ENCODE measurements at places on chromosomes 6 and 20.

DNA sequence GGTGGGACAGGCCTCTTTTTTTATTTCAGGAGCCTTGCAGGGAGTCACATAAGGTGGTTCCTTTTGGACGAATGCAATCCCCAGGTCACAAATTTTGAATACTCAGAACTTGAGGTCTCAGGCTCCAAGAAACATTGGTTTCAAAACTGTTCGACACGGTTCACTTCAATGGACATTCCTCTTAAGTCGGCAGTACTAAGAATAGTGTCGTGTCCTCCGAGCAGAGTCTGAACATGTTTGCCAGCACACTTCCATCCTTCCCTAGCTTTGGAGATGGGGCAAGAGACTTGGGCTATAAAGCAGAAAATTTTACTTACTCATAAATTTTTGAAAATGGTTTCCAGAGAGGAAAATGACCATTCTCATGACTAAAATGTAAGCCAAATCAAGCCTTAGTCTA lies 265.4 kb downstream of the THBS2 start:
- DNase-seq, result no peak

DNA sequence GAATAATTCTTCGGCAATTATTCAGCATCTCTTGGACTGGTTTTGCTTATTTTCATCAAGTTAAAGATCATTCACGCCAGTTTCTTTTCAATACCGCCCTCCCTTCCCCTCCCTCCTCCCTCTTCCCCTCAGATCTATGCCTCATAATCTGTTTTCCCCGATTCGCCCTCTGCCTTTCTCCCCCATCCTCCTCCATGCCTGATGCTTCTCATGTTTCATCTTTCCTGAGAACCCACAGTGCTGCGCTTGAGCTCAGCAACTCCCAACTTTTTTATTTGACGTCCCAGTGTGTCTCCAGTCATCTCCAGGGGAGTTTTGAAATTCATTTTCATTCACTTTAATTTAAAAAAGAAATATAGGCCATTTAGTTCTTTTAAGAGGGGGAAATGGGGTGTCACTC lies 142.7 kb downstream of the PTPRT start:
- DNase-seq, result no peak

DNA sequence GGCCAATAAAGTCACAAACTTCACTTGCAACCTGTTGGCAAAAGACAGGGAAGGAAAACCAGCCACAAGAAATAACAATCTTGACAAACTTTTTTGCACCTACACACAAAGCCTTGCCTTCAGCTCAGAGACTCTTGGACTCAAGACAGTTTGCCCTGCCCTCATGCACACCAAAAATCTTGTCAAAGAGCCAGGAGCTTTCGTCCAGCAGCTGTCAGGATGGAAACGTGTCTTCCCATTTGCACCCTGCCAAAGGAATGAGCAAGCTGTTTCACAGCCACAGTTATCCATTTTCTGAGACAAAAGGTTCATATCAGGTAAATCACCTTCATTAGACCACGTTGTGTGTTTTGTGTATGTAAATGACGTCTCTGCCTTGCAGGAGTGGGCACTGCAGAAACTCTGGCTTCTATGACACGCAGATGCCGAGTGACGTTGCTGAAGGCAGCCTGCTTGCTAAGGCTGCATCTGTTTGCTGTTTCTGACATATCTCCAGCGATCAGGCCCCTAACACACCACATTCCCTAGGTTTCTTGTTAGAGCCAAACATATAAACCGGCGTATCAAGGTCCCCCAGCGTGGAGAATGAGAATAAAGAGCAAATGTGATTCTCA lies 193.4 kb downstream of the SYNDIG1 start:
- peak; percentile 64 for DNase-seq

DNA sequence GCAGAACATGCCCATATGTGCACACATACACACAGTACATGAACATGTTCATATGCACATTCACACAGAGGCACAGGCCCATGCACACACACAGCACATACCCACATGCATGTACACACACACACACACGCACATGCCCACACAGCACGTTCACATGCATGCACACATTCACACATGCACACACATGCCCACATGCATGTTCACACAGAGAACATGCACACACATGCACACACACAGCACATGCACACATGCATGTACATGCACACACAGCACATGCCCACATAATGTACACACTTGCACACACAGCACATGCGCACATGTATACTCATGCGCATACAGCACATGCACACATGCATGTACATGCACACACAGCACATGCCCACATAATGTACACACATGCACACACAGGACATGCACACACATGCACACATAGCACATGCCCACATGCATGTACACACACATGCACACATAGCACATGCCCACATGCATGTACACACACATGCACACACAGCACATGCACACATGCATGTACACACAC lies 25.9 kb downstream of the RNASET2 start:
- DNase-seq, result no peak

GRCh38 chr6:6696867-6697531 lies 108.5 kb downstream of the LY86 start:
- DNase-seq, result peak; percentile 57

- no peak for DNase-seq
Measured at GRCh38 chr6:117169781-117170281, 95.5 kb upstream of the VGLL2 start.

GRCh38 chr6:44332585-44332984 lies 9.9 kb upstream of the SPATS1 start:
- no peak for DNase-seq

DNA sequence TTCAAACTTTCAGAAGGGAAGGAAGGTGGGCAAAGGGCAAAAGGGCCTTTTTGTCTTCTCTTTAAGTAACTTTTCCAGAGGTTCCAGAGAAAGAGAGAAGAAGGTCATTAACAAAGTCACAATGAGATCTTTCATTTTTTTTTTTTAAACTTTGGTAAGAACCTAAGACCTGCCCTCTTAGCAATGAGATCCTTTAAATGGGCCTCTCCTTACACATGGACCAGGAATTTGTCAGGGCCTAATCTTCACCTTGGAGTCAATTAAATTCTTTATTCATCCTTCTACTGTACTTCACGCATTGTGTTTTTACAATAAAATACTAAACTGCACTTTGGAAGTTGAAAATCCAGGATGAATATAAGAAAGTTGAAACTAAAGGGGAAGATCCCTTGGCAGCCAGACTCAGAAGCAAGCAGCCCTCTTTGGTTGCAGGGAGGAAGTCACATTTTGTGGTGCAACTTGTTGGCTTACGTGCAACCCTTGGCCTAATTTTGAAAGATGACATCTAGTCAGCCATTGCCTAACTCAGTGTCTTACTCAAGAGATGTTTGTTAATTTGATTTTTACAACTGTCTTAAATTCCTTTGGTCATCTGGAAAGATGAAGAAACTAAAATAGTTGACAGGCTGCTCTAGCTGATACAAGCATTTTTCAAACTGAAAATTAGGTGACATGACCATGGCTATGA lies 11.9 kb upstream of the TMEM170B start:
- no peak for DNase-seq

GRCh38 chr6:87742106-87742505 lies 40.1 kb upstream of the AKIRIN2 start:
- DNase-seq, result no peak

DNA sequence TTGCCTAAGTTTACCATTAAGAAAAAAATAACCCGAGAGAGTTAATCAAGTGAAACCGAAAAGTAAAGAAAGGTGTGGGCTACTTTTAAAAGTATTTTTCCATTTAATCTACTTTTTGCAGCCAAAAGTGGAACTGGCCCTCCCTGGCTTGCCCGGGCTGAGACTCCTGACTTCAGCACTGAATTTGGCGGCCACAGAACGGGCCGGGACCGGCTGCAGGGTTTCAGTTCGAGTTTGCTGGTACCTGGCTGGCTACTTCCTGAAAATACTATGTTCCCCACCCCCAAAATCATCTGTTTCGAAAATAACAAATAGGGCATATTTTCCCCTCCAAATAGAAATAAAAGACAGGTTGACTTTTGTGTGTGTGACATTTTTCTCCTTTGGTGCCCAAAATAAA lies 173.4 kb upstream of the EXOC2 start:
- no peak for DNase-seq

Data from right hindlimb (tissue), 1 donor.